Ascending aorta (tissue), 2 donors: ENCODE measurements at places on chromosomes 6 and 20. TPM values are rescaled to one million over a fixed set of nuclear protein-coding genes. Genes with fewer than 3 reads are reported as not detected.

DNA sequence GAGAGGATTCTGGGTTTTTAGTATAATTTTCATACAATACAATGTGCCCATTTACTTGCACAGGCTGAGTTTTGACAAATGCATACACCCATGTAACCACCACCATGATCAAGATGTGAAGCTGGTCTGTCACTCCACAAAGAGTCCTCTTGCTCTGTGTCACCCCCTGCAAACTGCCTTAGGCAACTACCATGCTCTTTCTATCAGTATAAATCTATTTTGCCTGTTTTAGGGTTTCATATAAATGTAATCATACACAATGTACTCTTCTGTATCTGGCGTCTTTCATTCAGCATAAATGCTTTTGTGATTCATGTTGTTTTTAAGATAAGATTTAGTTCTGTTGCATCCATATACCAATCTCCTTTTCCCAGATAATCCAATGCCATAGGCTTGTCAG lies 181.9 kb upstream of the KCNG1 start:
- DNase-seq = no peak

DNA sequence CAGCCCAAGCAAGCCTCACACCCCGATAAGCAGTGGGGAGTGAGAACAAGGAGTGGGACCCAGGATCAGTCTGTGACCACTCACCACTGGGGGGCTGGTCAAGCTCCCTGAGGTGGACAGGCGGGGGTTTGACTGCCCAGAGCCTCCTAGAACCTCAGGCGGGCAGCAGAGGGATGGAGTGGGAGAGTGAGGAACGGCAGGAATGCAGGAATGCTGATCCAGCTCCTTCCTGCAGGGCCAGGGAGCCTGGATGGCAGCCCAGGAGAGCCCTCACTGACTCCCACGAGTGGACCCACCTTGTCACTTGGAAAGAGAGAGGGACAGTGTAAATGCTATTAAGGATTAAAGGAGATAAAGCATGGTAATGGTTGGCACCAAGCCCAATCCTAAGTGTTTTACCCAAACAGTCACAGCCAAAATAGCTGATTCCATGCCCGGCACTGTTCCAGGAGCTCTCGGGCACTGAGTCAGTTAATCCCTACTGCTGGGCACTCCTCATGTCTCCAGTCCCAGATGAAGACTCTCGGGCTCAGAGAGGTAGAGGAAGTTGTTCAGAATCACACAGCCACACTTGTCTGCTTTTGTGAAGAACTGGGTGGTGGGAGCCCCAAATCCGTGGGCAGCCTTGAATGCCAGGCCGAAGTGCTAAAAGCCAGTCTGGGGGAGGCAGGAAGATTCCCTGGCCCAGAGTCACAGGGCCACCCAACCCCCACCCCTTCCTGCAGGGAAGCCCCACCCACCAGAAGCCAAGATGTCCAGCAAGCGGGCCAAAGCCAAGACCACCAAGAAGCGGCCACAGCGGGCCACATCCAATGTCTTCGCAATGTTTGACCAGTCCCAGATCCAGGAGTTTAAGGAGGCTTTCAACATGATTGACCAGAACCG lies 3.1 kb downstream of the MYL9 start:
- DNase-seq = peak; percentile 87

- DNase-seq = no peak
Measured at GRCh38 chr6:35239581-35239980, 20.0 kb upstream of the ZNF76 start.

- no peak for DNase-seq
Measured at GRCh38 chr6:101398716-101399615, 5.5 kb downstream of the GRIK2 start.

Gene BPIFB1
- total RNA-seq = not detected

DNA sequence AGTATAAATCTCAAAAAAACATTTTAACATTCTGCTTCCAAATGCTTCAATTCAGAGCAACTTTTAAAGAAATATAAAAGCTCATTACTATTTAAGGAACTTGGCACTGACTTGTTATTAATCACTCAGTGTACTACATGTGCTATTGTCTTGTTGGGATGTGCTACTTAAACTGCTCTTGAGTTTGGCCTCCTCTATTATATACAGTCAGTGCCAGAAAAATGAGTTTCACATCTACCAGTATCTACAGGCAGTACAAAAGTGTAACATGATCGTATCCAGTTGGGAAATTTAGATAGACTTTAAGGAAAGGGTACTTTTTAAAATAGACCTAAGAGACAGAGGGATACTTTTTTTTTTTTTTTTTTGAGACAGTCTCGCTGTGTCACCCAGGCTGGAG lies 627.3 kb upstream of the SLC35B3 start:
- DNase-seq = no peak
